ENCODE measurements at places on chromosomes 1 and 21. TPM values are rescaled to one million over a fixed set of nuclear protein-coding genes. Genes with fewer than 3 reads are reported as not detected.

Gene JMJD4
- total RNA-seq = 25.2 TPM

Gene GUCA2B
- total RNA-seq = not detected

Gene VCAM1
- 8.7 TPM for total RNA-seq

DNA sequence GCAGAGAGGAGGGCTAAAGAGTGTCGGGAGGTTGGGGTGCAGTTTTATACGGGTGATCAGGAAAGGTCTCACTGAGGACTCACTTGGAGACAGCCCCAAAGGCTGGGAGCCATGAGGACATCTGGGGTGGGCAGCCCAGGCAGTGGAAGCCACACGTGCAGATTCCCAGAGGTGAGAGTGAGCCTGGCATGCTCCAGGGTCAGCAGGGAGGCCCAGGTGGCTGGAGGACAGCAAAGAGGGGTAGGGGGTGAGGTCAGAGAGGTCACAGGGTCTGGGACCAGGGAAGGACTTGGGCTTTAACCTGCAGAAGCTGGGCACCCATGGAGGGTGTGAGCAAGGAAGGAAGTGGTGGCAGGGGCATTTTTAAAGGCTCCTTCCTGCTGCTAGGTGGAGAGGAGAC lies 481.7 kb downstream of the MATN1 start:
- H3K4me1 ChIP-seq = no peaks in the 10 kb centered on the region
- peaks cover 2% of the 10 kb centered on the region for H3K36me3 ChIP-seq
- DNase-seq = no peak
- H3K27ac ChIP-seq = peak overlapping the region; percentile 36
- no peak overlapping the region for H3K4me3 ChIP-seq

GRCh38 chr1:22247527-22248245 lies 104.8 kb upstream of the WNT4 start:
- H3K27me3 ChIP-seq = peaks cover 38% of the 10 kb centered on the region
- no peak overlapping the region for H3K4me3 ChIP-seq
- no peak for DNase-seq

Gene CYP4A22
- total RNA-seq = not detected

Gene RYR2
- total RNA-seq = 0.07 TPM

DNA sequence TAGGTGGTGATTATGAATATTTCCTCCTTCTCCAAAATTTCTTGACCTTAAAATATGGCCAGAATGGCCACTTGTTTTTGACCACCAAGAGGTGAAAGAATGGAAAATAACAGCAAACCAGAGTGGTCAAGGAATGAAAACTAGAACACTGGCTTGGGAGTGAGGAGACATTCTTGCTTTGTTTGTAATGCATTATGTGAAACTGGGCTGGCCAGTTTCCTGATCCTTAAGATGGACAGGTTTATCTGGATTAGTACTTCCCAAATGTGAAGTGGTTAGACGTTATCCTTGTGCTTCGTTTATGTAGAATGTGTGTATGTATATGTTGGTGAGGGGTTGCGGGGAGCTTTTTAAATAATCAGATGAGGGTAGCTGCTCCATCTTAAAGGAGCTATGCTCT lies 12.8 kb downstream of the PLA2G4A start:
- no peaks in the 10 kb centered on the region for H3K27me3 ChIP-seq
- peaks cover 4% of the 10 kb centered on the region for H3K36me3 ChIP-seq
- H3K27ac ChIP-seq = no peak overlapping the region
- no peak overlapping the region for H3K4me3 ChIP-seq
- DNase-seq = no peak
- H3K4me1 ChIP-seq = peaks cover 24% of the 10 kb centered on the region

Gene SZRD1
- 165 TPM for total RNA-seq

- peak overlapping the region; percentile 91 for H3K27ac ChIP-seq
- H3K36me3 ChIP-seq = no peaks in the 10 kb centered on the region
- H3K4me3 ChIP-seq = peak overlapping the region; percentile 70
- peaks cover 31% of the 10 kb centered on the region for H3K4me1 ChIP-seq
- no peaks in the 10 kb centered on the region for H3K27me3 ChIP-seq
These were observed 901 bp upstream of the RXFP4 start for GRCh38 chr1:155940482-155940992.

DNA sequence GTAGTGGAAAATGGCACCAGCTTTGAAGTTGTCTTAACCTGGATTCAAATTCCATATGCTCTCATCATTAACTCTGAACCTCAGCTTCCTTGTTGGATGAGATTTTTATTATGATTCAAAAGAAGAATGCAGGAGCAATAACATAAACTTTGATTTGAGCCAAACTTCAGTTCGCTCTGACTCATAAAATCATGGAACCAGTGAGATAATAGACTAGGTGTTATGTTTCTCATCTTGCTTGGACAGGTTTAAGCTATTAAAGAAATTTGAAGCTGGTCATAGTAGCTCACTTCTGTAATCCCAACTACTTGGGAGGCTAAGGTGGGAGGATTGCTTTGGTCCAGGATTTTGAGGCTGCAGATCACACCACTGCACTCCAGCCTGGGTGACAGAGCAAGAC lies 172.8 kb downstream of the CLEC20A start:
- peaks cover 12% of the 10 kb centered on the region for H3K4me1 ChIP-seq
- H3K36me3 ChIP-seq = peaks cover 3% of the 10 kb centered on the region
- no peak for DNase-seq
- H3K4me3 ChIP-seq = no peak overlapping the region
- H3K27me3 ChIP-seq = no peaks in the 10 kb centered on the region
- no peak overlapping the region for H3K27ac ChIP-seq

Gene ENAH
- 181 TPM for total RNA-seq

DNA sequence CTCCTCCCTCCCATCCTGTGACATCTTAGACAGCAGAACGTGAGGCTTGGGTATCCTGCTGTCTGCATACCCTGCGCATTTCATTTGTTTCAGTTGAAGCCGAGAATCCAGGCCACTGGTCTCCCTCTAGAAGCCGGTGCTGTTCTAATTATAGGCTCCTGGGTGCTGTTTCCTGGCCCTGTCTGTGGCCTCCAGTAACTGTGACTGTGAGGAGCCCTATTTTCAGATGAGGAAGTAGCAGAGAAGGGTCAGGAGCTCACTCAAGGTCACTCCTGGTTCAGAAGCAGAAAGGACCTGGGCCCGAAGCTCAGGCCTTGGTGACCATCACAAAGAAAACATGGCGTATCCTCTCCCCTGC lies 24.0 kb downstream of the COQ8A start:
- no peak overlapping the region for H3K27ac ChIP-seq
- no peaks in the 10 kb centered on the region for H3K27me3 ChIP-seq
- H3K36me3 ChIP-seq = peaks cover under 1% of the 10 kb centered on the region
- DNase-seq = no peak
- no peaks in the 10 kb centered on the region for H3K4me1 ChIP-seq

- H3K4me3 ChIP-seq = no peak overlapping the region
- H3K36me3 ChIP-seq = no peaks in the 10 kb centered on the region
- H3K4me1 ChIP-seq = peaks cover 16% of the 10 kb centered on the region
These were observed 1.4 kb downstream of the CFAP45 start for GRCh38 chr1:159898527-159898926.

GRCh38 chr21:43684424-43684823 lies 25.1 kb downstream of the RRP1B start:
- H3K27me3 ChIP-seq = no peaks in the 10 kb centered on the region
- DNase-seq = no peak
- H3K27ac ChIP-seq = no peak overlapping the region
- no peak overlapping the region for H3K4me3 ChIP-seq

Gene MRAP
- total RNA-seq = not detected

DNA sequence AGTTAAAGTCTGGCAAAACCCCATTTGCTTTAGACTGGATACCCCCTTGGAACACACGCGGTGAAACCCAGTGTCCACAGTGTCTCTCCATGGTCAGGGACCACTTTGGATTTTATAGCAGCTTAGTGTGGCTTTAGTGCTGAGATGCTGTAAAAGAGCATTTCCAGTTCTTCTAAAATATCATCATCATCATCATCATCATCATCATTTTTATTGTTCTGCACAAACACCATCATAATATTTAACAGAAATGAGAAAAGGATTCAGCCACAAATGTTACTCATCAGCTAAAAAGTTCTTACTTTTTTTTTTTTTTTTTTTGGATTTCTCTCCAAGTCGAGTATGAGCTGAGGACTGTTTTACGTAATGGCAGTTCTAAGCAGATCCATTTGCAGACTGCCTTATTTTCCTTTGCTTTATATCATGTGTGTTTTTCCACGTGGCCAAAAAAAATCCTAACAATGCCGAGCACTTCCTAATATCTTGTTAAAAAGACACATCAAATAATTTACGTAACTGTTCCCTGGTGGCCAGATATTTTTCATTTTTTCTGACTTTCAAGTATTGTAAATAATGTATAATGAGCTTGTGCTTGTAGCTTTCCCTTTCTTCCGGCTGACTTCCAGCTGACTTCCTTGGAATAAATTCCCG lies 62.8 kb downstream of the EVA1C start:
- H3K4me1 ChIP-seq = peaks cover 17% of the 10 kb centered on the region
- no peak overlapping the region for H3K4me3 ChIP-seq
- H3K36me3 ChIP-seq = no peaks in the 10 kb centered on the region
- no peak for DNase-seq
- H3K27ac ChIP-seq = no peak overlapping the region

DNA sequence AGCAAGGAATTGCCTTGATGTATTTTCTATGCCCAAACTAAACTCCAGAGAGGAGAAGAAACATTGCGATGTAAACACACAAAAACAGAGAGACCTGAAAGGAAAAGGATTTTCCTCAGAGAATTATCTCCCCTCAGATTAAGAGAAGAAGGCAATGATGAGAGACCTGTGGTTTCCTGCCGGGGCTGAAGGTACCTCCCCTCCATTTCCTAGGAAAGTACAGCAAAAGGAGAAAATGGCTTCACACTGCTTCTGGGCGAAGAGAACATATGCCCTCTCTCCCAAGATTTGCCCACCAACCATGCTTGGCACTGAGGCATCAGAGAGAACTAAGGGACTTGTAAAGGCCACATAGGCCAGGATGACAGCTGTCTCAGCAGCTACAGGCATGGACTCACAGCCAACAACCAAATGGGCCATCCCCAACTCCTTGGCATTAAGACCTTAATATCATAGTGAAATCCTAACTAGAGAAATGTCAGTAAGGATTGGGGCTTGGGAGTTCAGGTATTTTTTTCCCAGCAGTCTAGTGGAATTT lies 523.0 kb downstream of the PTPRC start:
- H3K27ac ChIP-seq = peak overlapping the region; percentile 95
- no peak overlapping the region for H3K4me3 ChIP-seq
- DNase-seq = no peak
- no peaks in the 10 kb centered on the region for H3K36me3 ChIP-seq

Gene TRIM63
- total RNA-seq = not detected

- H3K36me3 ChIP-seq = no peaks in the 10 kb centered on the region
- H3K4me3 ChIP-seq = no peak overlapping the region
- H3K4me1 ChIP-seq = no peaks in the 10 kb centered on the region
- H3K27me3 ChIP-seq = peaks cover 81% of the 10 kb centered on the region
- DNase-seq = no peak
These were observed 152.9 kb downstream of the ACTL8 start for GRCh38 chr1:17907999-17908398.

GRCh38 chr1:228827019-228827418 lies 91.7 kb downstream of the RHOU start:
- peaks cover 11% of the 10 kb centered on the region for H3K4me1 ChIP-seq
- no peak overlapping the region for H3K4me3 ChIP-seq
- no peaks in the 10 kb centered on the region for H3K27me3 ChIP-seq
- DNase-seq = no peak
- H3K36me3 ChIP-seq = no peaks in the 10 kb centered on the region

GRCh38 chr1:198986442-198986841 lies 347.6 kb downstream of the PTPRC start:
- H3K27ac ChIP-seq = no peak overlapping the region
- no peaks in the 10 kb centered on the region for H3K36me3 ChIP-seq
- H3K4me1 ChIP-seq = no peaks in the 10 kb centered on the region

- H3K4me3 ChIP-seq = no peak overlapping the region
- no peak overlapping the region for H3K27ac ChIP-seq
- peaks cover 13% of the 10 kb centered on the region for H3K27me3 ChIP-seq
- DNase-seq = no peak
- H3K4me1 ChIP-seq = peaks cover 3% of the 10 kb centered on the region
These were observed 7.5 kb upstream of the PLCH2 start for GRCh38 chr1:2468540-2468939.

Gene ZNF695
- 21.8 TPM for total RNA-seq

DNA sequence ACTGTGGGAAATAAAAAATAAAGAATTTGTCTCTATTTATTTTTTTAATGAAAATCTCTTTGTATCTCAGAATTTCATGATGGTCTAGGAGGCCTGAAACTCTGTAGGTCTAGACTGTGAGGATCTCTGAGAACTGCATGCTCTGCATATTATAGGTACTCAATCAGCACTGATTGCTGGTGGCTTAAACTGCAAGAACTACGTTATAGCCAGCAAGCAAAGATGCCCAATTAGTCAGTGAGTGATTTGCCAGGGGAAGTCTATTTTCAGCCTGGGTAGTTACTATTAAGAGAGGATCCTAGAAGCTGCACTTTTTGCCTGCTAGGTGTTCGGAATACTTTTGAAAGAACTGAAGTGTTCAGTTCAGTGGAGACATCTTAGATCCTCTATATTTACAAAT lies 87.4 kb downstream of the GPR52 start:
- no peak overlapping the region for H3K4me3 ChIP-seq
- DNase-seq = no peak
- H3K27me3 ChIP-seq = no peaks in the 10 kb centered on the region
- peaks cover 17% of the 10 kb centered on the region for H3K36me3 ChIP-seq
- H3K27ac ChIP-seq = no peak overlapping the region

Gene SYCP1
- total RNA-seq = not detected

DNA sequence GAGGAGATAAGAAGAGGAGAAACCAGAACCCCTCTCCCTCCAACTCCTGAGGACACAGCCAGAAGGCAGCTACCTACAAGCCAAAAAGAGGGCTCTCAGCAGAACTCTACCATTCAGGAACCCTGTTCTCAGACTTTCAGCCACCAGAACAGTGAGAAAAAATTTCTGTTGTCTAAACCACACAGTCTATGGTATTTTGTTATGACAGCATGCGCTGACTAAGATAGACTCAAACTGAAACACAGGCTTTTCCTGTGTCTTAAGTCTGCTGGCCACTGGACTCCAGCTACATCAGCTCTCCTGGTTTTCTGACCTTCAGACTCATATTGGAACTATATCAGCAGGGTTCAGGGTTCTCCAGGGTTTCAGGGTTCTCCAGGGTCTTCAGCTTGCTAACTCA lies 126.5 kb upstream of the TNFSF4 start:
- H3K27me3 ChIP-seq = no peaks in the 10 kb centered on the region
- H3K36me3 ChIP-seq = no peaks in the 10 kb centered on the region
- H3K4me1 ChIP-seq = no peaks in the 10 kb centered on the region
- H3K4me3 ChIP-seq = no peak overlapping the region

Gene SH2D5
- total RNA-seq = 3.2 TPM

- no peaks in the 10 kb centered on the region for H3K4me1 ChIP-seq
- H3K27ac ChIP-seq = no peak overlapping the region
- H3K27me3 ChIP-seq = no peaks in the 10 kb centered on the region
These were observed 235.2 kb downstream of the KCNT2 start for GRCh38 chr1:196372896-196373536.

Gene BEST4
- total RNA-seq = 0.23 TPM

Gene TOR1AIP2
- total RNA-seq = 76.2 TPM

Gene GPR3
- total RNA-seq = 6.1 TPM

Gene SPRR2G
- not detected for total RNA-seq

DNA sequence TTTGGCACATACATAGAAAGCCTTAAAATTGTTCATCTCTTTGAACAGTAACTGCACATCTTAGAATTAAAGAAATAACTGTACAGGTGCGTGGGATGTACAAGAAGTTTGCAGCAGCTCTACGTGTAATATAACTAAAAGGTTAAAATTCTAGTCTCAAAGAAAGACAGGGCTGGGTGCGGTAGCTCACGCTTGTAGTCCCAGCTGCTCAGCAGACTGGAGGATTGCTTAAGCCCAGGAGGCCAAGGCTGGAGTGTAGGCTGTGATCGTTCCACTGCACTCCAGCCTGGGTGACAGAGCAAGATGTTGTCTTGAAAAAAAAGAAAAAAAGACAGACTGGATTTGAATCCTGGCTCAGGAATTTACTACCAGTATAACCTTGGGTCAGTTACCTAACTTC lies 13.4 kb downstream of the PARP1 start:
- DNase-seq = no peak
- no peaks in the 10 kb centered on the region for H3K27me3 ChIP-seq
- H3K36me3 ChIP-seq = peaks cover 21% of the 10 kb centered on the region
- no peak overlapping the region for H3K4me3 ChIP-seq
- no peak overlapping the region for H3K27ac ChIP-seq
